ENCODE measurements at places on chromosomes 12 and 14. TPM values are rescaled to one million over a fixed set of nuclear protein-coding genes. Genes with fewer than 3 reads are reported as not detected.

SLC5A8 gene
- not detected for total RNA-seq

POTEG gene
- not detected for total RNA-seq

TRIM9 gene
- 0.44 TPM for total RNA-seq

- no peak for DNase-seq
These were observed 992.7 kb downstream of the NRXN3 start for GRCh38 chr14:79162833-79163232.

DNA sequence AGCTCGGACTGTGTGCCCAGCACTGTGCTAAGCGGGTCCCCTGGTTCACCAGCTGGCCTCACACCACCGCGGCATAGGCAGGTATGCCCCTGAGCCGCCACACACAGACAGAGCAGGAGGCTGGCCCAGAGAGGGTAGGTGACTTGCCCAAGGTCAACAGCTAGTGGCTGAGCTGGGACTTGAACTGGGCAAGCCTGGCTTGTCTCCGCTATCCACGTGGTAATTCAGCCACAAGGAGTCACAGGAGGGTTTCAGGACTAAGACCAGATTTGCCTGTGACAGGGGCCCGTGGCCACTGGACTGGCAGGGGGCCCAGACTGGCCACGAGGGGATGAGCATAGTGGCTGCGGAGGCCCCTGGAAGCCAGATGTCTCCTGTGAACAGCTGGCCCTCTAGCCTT, 47.7 kb downstream of the NCOR2 start:
- no peak for DNase-seq

DNA sequence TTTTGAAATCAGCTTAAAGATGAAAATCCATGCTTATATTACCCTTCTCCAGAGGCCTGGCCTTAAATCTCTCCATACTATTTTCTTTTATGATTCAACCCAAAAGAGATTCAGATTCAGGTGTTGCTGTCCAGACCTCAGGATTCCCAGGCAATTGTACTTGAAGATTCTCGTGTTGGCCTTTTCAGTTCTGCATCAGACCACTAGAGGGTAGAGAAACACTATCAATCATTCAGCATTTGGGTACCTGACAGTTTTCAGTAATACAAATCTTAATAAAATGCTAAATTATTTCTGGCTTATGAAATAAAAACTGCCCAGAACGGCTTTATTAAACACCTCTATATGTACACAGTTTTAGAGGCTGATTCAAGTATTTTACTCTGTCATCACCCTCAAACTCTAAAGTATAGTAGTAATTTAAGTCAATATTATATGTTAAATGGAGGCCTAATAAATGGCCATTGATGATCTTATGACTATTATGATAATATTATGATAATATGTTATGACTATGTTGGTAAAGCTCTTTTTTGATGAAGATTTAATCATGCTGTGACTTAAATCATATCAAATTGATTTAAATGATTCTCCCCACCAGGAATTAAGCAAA, 301.1 kb downstream of the DUSP6 start:
- peak; percentile 51 for DNase-seq

GRCh38 chr14:37340353-37340752, 142.6 kb downstream of the MIPOL1 start:
- no peak for DNase-seq

GRCh38 chr12:2642896-2643425, 151.8 kb upstream of the FKBP4 start:
- no peak for DNase-seq

GRCh38 chr14:93033983-93034670, 81.6 kb downstream of the ITPK1 start:
- DNase-seq: no peak

DNA sequence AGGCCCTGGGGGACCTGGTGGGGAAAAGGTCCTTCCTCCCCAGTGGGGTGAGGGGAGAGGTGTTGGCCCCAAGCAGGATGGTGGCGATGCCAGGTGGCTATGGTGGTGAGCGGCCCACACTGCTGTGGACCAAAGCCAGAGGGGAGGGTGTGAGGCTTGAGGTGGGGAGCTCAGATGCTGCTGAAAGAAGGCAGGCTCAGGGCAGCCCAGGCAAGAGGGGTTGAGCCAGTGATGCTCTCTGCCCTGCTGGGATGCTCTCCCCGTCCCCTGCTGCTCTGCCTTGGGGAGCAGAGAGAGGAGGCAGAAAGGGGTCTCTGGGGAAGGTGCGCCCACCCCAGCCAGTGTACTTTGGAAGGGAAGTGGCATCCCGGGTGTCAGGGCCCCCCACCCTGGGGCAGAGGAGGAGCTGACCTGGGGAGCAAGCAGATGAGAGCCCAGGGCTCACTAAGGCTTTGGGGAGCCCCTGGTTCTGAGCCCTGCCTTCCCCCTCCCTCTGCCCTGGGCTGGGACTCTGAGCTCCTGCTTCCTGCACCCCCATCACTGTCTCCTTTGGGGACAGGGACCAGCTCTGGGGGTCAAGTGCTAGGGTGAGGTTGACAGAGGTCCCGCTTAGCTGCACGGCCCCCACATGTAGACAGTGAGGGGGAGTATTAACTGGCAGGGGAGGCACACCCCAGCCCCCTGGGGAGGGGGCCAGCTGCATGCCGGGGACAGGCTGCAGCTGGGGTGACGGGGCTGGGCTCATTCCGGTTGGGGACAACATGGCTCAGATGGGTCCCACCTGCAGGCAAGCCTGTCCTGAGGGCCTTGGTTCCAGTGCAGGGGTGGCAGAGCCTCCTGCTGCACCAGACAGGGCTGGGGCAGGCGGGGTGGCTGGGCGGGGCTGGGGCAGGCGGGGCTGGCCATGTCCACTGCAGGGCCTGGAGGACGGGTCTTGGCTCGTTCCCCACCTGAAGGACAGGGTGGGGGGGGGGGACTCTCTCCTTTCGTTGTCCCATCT, 124.4 kb downstream of the KIF26A start:
- DNase-seq: no peak

GRCh38 chr12:124479680-124480468, 87.5 kb downstream of the NCOR2 start:
- DNase-seq: no peak

GRCh38 chr12:114248527-114248926, 157.4 kb downstream of the TBX5 start:
- DNase-seq: no peak
